ENCODE measurements at places on chromosomes 7 and 10.

DNA sequence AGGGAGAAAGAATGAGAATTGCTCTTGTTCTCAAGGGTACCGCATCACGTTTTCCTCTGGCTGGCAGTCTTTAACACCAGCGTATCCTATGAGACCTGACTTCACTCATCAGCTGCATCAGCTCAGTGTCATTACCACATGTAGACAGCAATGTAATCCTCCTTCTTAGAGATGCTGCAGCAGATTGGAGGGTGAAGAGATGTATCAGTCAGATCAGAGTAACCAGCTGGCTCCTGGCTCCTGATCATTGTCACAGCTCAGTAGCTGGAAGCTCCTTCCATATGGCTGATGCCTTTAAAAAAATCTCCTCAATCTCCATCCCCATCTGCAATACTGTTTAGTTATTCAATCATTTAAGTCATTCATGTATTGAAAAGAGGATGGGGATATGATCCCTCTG is 39.7 kb upstream of the EPHB6 start:
- no peak for DNase-seq

- no peak for DNase-seq
Observed at GRCh38 chr7:98755138-98755898, 114.5 kb downstream of the TMEM130 start.

DNA sequence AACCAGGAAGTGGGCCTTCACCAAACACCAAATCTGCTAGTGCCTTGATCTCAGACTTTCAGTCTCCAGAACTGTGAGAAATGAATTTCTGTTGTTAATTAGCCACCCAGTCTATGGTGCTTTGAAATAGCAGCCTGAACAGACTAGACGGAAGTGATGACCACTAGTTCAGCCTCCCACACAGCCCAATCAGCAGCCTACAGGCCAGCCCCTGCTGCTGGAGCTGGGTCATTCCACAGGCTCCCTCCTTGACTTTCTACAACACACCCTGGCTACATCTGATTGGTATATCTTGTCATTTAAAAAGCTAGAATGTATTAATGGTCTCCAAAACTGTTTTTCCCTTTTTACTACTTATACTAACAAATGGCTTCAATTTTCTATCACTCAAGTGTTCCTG is 277.2 kb upstream of the TAC1 start:
- no peak for DNase-seq

DNA sequence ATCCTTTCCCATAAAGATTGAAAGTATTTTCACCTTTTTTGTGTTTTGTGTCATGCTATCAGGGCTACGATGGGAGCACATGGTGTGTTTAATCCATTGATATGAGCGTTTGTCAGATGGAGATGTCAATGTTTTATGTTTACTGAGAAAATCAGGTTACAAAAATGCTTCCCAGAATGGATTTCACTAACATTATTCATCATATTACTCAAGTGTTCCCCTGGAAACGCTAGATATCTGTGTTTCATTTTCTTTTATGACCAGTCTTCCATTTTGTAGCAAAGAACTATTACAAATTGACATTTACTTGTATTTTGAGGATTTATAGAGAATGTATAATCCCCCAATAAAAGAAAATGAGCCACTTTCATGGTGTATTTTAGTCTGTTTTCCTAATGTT is 293.5 kb upstream of the AKR1E2 start:
- DNase-seq = no peak

DNA sequence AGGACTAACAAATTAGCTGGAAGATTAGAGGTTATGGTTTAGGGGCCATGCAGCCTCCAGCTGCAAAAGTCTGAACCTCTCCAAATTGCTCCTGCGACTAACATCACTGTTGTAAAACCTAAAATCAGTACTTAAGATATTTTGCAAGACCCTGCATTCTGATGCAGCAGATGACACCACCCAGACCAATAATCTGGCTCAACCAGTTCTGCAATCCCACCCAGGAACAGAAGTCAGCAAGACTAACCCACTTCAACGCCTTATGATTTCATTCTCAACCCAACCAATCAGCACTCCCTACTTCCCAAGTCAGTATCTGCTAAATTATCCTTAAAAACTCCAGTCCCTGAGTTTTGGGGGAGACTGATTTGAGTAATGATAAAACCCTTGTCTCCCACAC is 250.8 kb upstream of the MBL2 start:
- no peak for DNase-seq

DNA sequence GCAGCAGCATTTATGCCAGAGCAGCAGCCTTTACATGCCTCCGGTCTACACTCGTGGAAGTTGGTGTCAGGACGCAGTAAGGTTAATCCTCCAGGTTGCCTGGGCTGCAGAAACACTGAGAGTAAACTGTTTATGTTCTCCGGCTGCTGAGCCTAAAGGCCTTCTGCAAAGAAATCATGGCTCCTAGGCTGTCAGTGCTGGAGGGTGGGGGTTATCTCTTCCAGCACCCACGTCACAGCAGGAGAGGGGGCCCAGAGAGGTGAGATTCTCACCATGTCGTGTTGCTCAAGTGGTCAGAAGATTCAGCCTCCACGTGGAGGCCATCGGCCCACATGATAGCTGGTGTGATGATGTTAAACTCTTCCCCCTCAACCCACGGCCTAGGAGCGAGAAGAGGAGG is 41.2 kb downstream of the COL13A1 start:
- DNase-seq = no peak

- no peak for DNase-seq
Observed at GRCh38 chr10:114303556-114303955, 64.5 kb downstream of the VWA2 start.

DNA sequence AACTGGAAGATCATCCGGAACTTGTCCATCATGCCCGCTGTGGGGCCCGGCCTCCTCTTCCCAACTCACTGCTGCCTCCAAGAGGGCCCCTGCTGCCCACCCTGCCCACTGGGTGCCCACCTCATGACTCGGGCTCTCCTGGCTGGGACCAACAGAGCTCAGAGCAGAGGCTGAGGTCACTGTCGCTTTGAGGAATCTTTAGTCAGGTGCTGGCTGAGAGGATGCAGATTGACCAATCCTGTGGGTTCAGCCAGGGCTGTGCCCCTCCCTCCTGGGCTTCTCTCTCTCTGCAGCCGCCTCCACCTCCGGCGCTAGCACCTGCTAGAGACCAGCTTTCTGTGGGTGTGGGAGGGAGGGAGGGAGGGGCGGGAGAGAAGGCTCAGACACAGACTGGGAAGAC is at the start of gene CALHM1:
CALHM1 (minus strand) TSS at position 181 of the 400 bp plus-strand sequence; CDS start at position 32, 149 bp downstream.
- DNase-seq = no peak

DNA sequence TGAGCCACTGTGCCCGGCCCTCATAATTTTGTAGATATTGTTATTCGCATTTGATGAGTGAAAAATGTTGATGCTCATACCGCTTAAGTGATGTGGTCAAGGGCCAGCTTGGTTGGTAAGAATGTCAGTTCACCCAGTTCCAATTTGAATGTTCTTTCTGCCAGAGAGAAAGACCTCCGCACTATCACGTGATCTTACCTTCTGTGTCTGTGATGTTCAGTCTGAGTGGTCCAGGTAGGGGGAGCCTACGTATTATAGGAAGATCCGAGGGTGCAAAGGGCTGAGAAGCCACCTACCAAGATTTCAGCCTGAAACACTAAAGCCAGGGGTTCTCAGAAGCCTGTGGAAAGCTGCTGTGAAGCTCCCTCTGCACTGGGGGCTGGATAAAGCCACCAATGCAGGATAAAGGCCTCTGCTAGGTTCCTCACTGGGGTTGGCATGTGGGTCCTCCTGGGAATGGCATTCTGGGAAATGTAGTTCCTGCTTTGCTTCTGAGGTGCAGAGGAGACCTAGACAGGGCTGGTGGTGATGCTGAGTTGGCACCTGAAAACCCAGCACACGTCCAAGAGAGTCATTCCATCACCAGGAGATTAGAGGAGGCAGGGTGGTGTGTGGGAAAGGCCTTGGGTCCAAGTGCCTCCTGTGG is 64.7 kb upstream of the AOAH start:
- no peak for DNase-seq

- DNase-seq = no peak
Observed at GRCh38 chr7:42269161-42269560, 32.2 kb upstream of the GLI3 start.

GRCh38 chr7:118052336-118052735 is 131.6 kb upstream of the LSM8 start:
- no peak for DNase-seq

- no peak for DNase-seq
Observed at GRCh38 chr10:88858491-88858890, 6.8 kb upstream of the ANKRD22 start.

GRCh38 chr10:287814-288213 is 152.6 kb downstream of the ZMYND11 start:
- DNase-seq = peak; percentile 5

DNA sequence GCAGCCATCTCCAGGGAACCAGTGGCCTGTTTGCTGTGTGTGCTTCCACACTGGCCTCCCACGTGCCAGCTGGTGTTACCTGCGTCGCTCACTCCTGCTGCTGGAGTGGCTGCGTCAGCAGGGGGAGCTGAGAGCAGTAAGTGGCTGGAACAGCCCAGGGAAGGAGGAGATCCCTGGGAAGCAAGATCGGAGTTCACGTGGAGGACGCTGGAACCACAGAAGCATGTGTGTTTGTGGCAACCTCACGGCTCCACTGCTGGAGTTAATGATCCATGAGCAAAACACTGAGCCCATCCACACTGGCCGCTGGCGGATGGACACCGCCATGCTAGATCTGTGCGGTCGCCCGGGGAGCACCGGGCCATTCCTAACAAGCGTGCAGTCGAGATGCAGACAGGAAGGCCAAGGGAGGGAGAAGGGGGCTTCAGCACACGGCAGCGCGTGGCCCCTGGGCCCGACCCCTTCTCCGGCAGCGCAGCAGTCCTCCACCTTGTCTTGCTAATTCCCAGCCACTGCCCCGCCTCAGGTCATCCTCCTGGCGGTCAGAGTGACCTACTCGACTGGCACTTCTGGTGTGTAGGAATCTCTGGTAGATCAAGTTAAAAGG is 68.5 kb upstream of the EEPD1 start:
- DNase-seq = peak; percentile 41

DNA sequence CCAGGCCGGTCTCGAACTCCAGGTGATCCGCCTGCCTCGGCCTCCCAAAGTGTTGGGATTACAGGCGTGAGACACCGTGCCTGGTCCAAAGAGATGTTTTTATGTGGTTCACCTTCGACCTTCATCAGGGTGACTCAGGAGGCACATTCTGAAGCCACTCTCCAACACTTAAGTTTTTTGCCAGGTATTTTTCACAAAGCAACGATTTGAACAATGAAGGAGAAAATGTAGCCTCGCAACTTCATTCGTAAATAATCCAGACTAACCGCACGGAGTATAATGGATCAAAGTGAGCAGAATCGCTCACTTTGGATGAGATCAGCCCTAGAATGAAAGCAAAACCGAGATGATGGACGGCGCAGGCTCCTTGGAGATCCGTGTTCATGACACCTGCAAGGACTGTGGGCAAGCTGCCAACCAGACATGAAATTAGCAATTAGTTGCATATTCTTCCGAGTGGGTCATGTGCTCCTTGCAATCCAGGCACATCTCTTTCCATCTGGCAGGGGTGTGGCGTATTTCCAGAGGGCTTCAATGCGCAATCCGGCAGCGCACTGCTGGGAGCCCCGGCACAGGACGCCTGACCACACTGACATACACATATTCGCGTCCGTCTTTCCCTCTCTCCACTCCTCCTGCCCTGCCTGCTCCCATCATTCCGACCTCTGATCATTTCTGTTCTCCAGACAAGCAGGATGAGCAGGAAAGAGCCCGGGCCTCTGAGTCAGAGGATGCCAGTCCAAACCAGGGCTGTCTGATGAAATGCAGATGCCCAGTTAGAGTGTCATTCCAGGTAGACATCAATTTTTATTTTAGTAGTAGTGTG is 148.4 kb downstream of the KLF6 start:
- DNase-seq = no peak

DNA sequence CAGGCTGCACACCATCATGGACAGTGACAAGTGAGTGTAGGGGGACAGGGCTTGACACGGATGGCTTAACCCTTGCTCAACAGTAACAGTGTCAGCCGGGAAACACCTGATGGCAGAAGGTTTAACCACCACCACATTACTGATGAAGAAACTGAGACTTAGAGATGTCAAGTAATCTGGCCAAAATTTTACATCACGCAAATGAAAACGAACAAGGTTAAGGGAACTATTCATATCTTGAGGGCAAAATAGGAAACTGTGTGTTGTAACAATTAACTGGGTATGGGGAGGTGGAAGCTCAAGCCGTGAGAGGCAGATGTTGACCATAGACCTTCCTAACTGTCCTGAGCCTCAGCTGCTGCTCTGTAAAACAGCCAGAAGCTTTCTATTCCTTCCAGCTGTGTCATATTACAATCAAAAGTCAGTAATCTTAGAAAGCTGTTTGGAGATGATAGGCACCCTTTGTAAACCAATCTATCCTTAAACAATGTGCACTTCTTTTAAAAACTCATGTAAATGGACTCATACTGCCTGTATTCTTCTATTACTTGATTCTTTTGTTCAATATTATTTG is 68.4 kb downstream of the ABCC2 start:
- DNase-seq = no peak

- DNase-seq = no peak
Observed at GRCh38 chr10:99419688-99420087, 10.7 kb downstream of the GOT1 start.

DNA sequence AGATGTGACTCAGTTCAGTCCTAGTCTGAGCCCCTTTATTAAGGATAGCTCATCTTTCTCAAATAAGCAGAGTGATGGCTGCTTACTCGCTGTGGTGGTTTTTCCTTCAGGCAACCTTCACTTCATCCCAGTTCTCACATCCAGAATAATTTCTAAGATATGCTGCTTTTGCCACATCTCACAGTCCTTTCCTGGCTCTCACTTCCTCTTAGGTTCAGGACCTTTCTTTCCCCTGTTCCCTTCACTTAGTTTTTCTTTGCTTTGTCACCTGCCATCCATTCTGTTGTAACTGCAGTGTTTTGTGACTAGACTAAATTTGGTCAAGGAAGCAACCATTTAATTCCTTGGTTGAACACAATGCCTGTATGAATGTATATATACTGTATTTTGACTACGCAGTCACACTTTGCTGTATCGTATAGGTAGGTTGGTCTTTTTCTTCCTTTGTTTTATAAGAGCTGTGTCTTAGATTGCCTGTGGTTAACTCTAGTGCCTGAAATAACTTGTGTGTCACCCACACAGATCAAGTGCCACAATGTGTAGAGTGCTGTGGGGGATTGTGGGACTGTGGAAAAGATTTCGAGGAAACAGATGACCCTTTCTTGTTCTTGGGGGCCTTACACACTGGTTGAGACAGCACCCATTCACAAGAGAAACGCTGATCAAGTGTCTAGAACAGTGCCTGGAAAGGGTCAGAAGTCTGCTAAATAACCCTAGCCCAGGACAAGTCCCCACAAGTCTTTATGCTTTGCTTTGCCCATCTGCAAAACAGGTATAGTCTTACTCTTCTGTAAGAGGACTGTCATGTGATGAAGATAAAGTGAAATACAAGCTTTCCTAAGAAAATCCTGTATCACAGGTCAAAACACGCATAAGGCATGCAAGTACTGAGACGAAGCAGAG is 2.6 kb downstream of the ZNF655 start:
- DNase-seq = no peak

Measured in A172 (cell line).